ENCODE measurements at places on chromosomes 6 and 20.

GRCh38 chr6:110589865-110590513 lies 113.6 kb upstream of the SLC22A16 start:
- DNase-seq, result no peak

DNA sequence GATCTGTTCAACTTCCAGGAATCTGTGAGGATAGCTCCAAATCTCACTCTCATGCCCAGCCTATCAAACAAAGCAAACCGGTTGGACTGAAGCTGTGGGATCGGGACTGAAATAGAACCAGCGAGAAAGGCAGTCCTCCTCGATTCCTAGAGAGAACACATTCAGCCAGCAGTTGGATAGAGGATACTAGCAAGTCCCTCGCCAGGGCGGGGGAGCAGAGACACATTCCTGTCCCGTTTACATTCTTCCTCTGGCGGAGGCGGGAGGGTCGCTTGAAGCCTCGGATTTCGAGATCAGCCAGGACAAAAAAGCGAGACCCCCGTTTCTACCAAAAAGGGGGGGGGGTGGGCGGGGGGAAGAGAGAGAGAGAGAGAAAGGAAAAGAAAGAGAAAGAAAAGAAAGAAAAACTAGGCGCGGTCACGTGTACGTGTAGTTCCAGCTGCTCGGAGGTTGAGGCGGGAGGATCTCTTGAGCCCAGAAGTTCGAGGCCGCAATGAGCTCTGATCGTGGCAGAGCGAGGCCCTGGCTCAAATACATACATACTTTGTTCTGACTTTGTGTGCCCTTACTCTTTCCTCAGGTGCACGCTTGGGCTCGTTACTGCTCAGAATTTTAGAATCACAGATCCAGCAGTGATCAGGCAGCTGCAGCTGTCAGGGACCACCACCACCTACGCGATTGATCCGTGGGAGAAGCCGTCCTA lies 19.5 kb downstream of the ZNF311 start:
- no peak for DNase-seq

DNA sequence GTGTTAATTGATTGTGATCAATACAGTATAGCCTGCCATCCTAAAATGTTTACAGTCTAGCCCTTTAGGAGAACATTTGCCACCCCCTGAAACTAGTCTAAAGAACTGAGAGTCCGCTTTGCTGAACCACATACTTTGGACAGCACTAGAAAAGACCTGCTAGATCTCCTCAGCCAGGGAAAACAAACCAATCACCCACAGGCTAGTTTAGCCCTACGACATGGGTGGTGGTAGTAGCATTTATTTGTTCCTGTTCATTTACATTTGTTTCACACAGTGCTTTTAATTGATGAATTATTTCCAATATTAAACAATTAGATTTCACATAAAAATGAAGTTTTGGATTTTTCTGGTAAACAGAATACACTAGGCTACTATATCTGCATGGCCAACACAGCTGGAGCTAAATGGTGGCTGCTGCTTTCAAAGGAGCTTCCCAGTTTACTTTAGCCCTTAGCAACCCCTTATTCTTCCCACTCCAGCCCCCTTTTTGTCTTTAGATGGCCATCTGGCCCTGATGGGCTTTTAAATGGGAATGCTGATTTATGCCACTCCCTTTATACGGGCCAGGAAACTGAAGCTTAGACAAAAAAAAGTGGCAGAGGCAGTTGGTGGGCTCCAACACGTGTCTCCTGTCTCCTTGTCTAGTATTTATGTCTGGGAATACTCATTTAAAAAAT lies 72.4 kb downstream of the ADGRG6 start:
- DNase-seq, result no peak

DNA sequence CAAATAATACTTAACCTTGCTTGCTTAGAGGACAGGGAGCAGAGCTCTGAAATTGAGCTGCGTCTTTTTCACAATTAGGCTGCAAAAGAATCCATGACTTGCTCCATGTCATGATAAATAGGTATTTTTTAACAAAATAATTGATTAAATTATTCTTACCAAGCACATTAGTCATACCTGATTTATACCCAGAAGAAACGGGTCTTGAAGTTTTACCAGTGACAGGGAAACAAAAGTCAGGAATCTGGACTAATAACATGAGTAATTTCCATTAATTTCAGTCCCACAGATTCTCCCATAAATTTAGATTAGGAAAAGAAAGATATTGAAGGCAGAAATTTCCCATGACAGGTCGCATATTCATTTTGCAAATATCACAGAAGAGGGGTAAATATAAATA lies 85.0 kb upstream of the BMP5 start:
- DNase-seq, result no peak

DNA sequence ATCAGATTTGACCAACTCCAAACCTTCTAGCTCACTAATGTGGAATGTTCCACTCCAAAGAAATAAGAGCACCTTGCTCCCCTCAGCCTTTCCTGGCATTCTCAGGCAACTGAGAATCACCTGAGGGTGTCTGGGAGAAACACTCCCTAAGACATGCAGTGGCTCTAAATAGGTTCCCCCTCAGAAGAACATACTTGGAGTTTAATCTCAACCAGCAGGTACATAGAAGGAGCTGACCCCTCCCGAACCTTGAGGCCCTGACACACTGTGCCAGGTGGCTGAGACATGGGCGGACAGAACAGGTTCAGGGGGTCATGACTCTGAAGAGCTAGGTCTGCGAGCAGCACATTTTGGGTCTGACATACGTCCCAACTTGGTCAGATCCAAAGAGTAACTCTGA lies 107.6 kb upstream of the MAP3K4 start:
- DNase-seq, result no peak
